ENCODE measurements at places on chromosomes 1 and 21. TPM values are rescaled to one million over a fixed set of nuclear protein-coding genes. Genes with fewer than 3 reads are reported as not detected.

GCSAML gene
- total RNA-seq, result 0.32 TPM

DEPDC1 gene
- total RNA-seq, result 2.7 TPM

- DNase-seq, result no peak
Observed at GRCh38 chr1:118145721-118146120, 39.3 kb downstream of the SPAG17 start.

DNA sequence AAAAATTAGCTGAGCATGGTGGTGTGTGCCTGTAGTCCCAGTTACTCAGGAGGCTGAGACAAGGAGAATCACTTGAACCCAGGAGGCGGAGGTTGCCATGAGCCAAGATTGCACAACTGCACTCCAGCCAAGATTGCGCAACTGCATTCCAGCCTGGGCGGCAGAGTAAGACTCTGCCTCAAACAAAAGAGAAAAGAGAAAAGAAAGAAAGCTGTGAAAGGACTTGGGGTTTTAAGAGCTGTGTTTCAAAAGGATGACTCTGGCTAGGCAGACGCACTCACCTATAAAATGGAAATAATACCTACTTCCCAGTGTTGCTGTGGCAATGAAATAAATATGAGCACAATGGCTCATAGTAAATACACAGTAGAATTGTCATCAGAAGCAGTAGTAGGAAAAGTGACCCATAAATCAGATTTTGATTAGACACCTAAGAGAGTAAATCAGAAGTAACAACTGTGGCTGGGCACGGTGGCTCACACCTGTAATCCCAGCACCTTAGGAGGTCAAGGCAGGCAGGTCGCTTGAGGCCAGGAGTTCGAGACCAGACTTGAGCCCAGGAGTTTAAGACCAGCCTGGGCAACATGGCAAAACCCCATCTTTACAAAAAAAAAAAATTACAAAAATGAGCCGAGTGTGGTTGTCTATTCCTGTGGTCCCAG is 45.9 kb upstream of the PUM1 start:
- peak; percentile 40 for DNase-seq

DNA sequence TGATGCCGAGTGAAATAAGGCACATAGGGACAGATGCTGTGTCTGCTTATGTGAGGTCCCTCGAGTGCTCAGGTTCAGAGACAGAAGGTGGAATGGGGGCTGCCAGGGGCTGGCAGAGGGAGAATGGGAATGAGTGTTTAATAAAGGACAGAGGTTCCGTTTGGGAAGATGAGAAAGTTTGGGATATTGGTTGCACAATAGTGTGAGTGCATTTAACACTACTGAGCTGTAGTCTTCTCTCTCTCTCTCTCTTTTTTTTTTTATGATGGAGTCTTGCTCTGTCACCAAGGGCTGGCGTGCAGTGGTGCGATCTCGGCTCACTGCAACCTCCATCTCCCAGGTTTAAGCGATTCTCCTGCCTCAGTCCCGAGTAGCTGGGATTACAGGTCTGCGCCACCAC is 44.9 kb downstream of the TRAPPC10 start:
- DNase-seq, result no peak

All from transverse colon (tissue), 4 donors.